Cortex of kidney (tissue), 1 donor: ENCODE measurements at places on chromosomes 7 and 10.

GRCh38 chr7:120898715-120899499 is 41.0 kb upstream of the TSPAN12 start:
- DNase-seq, result no peak

DNA sequence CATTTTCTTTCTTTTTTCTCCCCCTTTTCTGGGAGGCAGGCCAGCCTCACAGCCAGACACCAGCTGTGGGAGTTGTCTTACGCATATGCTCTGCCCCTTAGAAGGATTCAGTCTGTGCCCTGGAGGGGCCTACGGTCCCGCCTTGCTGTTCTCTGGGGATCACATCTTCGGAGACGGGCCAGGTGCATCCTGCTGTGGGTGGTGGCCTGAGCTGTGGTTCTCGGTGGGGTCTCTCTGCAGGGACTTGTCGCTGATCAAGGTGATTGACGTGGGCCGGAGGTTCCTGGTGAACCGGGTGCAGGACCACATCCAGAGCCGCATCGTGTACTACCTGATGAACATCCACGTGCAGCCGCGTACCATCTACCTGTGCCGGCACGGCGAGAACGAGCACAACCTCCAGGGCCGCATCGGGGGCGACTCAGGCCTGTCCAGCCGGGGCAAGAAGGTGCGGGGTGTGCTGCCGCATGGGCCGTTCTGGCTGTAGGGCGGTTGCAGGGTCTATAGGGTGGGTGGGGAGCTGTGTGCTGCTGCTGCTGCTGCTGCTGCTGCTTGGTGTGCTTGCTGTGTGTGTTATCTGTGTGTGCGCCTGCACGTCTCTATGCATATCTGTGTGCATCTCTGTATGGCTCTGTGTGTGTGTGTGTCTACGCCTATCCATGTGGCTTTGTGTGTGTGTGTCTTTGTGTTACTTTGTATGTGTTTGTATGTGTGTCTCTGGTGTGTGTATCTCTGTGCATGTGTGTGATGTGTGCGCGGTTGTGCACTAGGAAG is 17.9 kb downstream of the PFKFB3 start:
- DNase-seq, result no peak

DNA sequence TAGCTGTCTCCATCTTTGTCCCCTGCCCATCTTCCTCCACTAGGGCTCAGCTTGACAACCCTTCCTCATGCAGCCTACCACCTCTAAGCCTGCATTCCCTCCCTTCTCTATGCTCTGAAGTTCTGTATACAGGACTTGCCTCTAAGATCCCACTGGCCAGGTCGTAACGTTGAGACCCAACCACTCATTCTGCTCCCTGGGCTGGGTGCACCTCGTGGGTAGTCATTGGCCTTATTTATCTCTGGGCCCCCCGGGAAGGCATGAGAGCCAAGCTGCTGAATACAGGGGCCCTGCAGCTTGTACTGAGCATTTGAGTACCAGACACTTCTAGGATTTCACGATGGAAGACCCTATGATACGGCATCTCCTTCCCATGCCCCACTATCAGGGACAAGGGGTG is 31.2 kb downstream of the MYL10 start:
- no peak for DNase-seq

DNA sequence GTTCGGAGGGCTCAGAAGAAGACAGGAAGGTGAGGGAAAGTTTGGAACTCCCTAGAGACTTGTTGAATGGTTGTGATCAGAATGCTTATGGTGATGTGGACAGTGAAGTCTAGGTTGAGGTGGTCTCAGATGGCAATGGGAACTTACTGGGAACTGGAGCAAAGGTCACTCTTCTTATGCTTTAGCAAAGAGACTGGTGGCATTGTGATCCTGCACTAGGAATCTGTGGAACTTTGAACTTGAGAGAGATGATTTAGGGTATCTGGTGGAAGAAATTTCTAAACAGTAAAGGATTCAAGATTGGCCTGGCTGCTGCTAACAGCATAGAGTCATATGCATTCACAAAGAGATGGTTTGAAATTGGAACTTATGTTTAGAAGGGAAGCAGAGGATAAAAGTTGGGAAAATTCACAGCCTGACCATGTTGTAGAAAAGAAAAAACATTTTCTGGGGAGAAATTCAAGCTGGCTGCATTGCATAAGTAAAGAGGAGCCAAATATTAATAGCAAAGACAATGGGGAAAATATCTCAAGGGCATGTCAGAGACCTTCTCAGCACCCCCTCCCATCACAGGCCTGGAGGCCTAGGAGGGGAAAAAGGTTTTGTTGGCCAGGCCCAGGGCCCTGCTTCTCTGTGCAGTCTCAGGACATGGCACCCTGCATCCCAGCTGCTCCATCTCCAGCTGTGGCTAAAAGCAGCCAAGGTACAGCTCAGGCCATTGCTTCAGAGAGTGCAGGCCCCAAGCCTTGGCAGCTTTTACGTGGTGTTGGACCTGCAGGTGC is 26.0 kb upstream of the ARHGAP12 start:
- DNase-seq, result no peak

- no peak for DNase-seq
Measured at GRCh38 chr7:80604436-80604835, 34.0 kb upstream of the CD36 start.

- no peak for DNase-seq
Measured at GRCh38 chr10:22324893-22325271, 4.0 kb downstream of the BMI1 start.

- DNase-seq, result no peak
Measured at GRCh38 chr7:116955801-116956476, 2.6 kb downstream of the ST7 start.

GRCh38 chr7:37007268-37007667 is 283.0 kb upstream of the AOAH start:
- no peak for DNase-seq

- DNase-seq, result no peak
Measured at GRCh38 chr7:151384352-151384697, 25.5 kb downstream of the WDR86 start.

- DNase-seq, result no peak
Measured at GRCh38 chr7:14016950-14017349, 27.5 kb upstream of the ETV1 start.

DNA sequence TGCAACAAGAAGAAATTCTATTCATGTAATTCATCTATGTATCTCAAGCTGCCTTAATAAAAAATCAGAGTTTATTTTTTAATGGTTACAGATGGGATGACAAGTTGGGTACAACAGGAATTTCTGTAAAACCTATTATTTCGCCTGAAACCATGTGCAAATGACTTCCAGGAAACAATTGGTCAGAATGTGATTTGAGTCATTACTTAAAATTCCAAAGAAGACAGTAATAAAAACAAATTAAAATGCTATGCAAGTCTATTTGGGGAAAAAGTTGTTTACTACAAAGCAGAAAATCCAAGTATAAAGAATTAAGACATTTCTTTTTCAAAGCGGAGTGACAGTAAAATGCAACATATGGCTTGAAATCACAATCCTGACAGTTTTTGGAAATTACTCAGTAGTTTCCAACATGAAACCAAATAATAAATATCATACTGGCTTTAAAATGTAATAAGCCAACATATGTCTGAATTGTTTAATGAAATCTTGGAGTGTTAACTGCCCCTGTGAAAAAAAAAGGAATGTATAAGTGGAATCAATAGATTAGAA is 41.5 kb upstream of the SEMA3C start:
- no peak for DNase-seq

GRCh38 chr7:45657890-45658715 is 83.9 kb downstream of the ADCY1 start:
- no peak for DNase-seq

DNA sequence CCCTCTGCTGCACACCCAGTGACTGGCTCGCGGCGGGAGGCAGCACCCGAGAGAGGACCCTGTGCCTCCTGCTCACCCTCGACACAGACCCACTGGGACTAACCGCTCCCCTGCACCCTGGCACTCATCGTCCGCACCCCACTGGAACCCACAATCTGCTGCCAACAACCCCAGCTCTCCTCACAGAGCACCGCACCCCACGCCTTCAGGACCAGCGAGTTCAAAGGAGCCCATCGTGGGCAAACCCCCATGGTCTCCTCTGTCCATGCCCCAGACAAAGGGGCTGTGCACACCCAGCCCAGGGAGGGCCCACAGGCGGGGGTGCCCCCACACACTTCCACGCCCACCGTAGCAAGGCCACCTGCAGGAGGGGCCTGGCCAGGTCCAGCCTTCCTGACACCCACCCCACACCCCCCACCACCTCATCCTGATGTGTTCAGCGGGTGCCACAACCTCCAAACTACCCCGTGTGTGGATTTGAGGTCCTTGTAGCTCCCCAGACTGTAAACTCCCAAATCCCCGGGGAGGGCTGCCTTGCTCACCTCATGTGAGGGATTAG is 14.0 kb downstream of the RASGEF1A start:
- DNase-seq, result no peak

- no peak for DNase-seq
Measured at GRCh38 chr7:197413-198335, 5.3 kb downstream of the FAM20C start.

DNA sequence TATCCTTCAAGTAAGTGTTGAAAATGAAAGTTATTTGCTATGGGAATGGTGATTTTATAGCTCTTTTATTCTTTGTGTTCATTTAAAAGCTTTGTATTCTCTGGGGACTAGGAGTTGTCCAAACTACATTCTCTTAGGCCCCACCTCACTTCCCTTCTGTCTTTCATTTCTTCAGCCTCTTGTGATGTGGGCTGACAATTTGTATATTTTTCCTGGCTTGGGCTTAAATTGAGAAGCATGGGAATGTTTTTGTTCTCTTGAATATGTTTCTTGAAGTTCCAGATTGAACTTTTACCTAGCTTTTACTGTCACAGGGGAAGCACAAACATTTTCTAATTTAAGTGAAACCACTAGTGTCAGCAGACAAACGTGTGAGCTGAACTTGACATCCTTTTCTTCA is 27.9 kb downstream of the BBS9 start:
- no peak for DNase-seq

- DNase-seq, result no peak
Measured at GRCh38 chr7:140672382-140673062, at the start of gene ADCK2. ADCK2 (plus strand) TSS chr7:140672945; CDS start chr7:140673331, 386 bp downstream.

DNA sequence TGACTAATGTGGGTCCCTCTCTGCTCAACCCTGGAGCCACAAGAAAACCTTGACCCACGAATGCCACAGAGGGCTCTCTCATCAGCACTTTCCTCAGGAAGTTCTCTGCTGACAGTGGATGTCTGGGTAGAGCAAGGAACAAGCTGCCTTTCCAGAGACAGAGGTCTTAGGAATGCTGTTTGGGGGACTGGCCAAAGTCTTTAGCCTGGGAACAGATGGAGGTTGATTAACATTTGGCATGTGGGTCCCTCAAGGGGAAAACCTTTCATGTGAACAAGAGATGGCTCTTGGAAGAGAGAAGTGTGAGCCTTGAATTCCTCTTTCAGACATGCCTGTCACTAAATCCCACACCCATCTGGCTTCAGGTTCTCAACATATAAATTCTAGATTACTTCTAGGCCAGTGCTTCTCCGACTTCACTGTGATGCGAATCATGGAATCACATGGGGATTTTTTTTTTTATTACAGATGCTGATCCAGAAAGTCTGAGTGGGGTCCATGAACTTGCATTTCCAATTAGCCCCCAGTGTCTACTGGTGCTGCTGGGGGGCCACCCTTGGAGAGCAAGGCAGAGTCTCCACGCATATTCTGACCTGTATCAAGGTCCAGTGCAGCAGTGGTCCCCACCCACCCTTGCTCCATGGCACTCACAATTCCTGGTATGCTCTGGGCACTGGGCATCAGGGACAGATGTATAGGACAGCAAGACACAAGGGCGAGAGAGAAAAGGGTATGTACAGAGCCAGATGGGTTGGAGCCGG is 360.4 kb downstream of the CXCL12 start:
- DNase-seq, result no peak
